ENCODE measurements at places on chromosomes 2 and 18. TPM values are rescaled to one million over a fixed set of nuclear protein-coding genes. Genes with fewer than 3 reads are reported as not detected.

The CASP8 gene
- total RNA-seq, result 26.8 TPM

The TTR gene
- total RNA-seq, result not detected

The SMAD4 gene
- 75.1 TPM for total RNA-seq

The CAPN14 gene
- total RNA-seq, result 0.14 TPM

The IL36A gene
- total RNA-seq, result not detected

The HJURP gene
- total RNA-seq, result 9.4 TPM

The MYO5B gene
- total RNA-seq, result not detected

The CCDC74B gene
- total RNA-seq, result 4.8 TPM

The PCARE gene
- not detected for total RNA-seq

The NR4A2 gene
- total RNA-seq, result 0.30 TPM

The NCKAP5 gene
- total RNA-seq, result 9.2 TPM

The ELOA2 gene
- not detected for total RNA-seq

The CNGA3 gene
- 0.05 TPM for total RNA-seq

The KYNU gene
- 1.8 TPM for total RNA-seq

The DSG1 gene
- total RNA-seq, result not detected

The HOXD1 gene
- total RNA-seq, result not detected

The UBE2F gene
- total RNA-seq, result 65.9 TPM

The FIGN gene
- 1.2 TPM for total RNA-seq

The SELENOI gene
- 33.9 TPM for total RNA-seq

The LHCGR gene
- total RNA-seq, result not detected

The TRABD2A gene
- total RNA-seq, result 6.0 TPM

The CLEC4F gene
- not detected for total RNA-seq

The CFAP221 gene
- total RNA-seq, result not detected

The ACVR1C gene
- 0.37 TPM for total RNA-seq

The RAB6C gene
- not detected for total RNA-seq

The CKAP2L gene
- 2.1 TPM for total RNA-seq
